Activated CD8-positive, alpha-beta T cell treated with anti-CD3 and anti-CD28 coated beads for 36 hours (primary cell): ENCODE measurements at places on chromosomes 16 and 17.

GRCh38 chr17:72376526-72377345 lies 255.9 kb downstream of the SOX9 start:
- H3K36me3 ChIP-seq, result no peaks in the 10 kb centered on the region
- no peaks in the 10 kb centered on the region for H3K4me1 ChIP-seq
- no peak overlapping the region for H3K27ac ChIP-seq
- DNase-seq, result no peak
- no peak overlapping the region for H3K4me3 ChIP-seq

DNA sequence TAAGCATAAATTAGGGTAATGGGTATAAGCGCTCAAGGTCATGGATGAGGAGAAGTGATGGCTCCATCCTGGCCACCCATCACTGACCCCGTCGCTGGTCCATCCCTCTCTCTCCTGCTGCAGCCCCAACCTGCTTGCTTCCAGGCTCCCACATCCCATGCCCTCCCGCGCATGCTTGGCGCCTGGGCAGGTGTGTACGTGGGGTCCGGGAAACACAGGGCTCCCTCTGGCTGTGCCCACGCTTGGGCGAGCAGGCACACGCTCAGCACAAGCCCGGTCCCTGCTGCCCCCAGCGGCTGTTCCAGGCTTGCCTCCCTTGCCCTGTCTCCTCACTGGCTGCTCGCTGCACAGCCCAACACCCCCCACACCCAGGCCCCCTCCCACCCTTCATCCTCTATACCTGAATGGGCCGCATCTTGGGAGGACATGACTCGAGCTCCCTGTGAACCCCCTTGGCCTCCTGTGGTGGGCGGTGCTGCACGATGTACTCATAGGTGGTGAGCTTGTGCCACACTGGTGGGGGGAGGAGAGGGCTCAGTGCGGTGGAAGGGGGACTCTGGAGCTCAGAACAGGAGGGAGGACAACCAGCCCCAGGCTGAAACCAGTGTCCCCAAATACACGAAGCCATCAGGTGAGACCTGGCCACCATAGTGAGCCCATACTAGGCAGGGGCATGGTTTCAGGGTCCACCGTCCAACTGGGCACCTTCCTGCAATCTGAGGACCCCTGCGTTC lies 4.7 kb upstream of the TPPP3 start:
- H3K36me3 ChIP-seq, result no peaks in the 10 kb centered on the region
- peaks cover 4% of the 10 kb centered on the region for H3K4me1 ChIP-seq
- peak; percentile 30 for DNase-seq
- H3K27ac ChIP-seq, result no peak overlapping the region
- peaks cover 25% of the 10 kb centered on the region for H3K27me3 ChIP-seq

GRCh38 chr17:60563743-60564142 lies 36.2 kb upstream of the PPM1D start:
- no peak overlapping the region for H3K27ac ChIP-seq
- no peaks in the 10 kb centered on the region for H3K4me1 ChIP-seq
- H3K27me3 ChIP-seq, result no peaks in the 10 kb centered on the region
- no peaks in the 10 kb centered on the region for H3K36me3 ChIP-seq
- no peak overlapping the region for H3K4me3 ChIP-seq
- no peak for DNase-seq

DNA sequence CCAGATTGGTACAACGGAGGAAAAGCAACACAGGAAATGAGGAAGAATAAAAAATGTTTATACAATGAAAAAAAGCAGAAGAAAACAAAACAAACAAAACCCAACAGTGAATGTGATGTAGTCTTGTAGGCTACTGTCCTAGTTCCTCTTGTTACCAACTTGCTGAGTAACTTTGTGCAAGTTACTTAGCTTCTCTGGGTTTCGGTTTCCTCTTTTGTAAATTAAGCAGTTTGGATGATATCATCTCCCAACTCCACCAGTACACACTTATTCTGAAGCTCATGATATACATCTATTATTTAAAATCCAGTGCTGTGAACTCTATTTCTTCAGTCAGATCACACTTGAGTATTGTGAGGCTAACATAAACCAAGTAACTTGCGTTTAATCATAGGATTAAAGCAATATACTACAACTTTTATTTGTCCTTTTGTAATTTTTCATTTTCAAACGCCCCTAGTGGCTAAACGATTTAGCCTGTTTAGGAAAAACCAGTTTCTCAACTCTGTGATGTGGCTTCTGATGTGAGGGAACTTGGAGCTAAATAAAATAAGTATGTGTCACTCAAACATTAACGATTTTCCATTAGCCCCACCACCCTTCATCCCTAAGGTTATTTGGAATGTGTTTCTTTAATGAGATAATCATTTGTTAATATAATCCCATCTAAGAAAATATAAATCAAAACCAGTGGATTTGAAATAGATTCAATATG lies 1.4 kb upstream of the UNK start:
- peak overlapping the region; percentile 100 for H3K27ac ChIP-seq
- peak overlapping the region; percentile 93 for H3K4me3 ChIP-seq
- peaks cover 2% of the 10 kb centered on the region for H3K27me3 ChIP-seq
- H3K36me3 ChIP-seq, result peaks cover 28% of the 10 kb centered on the region
- peaks cover 32% of the 10 kb centered on the region for H3K4me1 ChIP-seq
- DNase-seq, result no peak

DNA sequence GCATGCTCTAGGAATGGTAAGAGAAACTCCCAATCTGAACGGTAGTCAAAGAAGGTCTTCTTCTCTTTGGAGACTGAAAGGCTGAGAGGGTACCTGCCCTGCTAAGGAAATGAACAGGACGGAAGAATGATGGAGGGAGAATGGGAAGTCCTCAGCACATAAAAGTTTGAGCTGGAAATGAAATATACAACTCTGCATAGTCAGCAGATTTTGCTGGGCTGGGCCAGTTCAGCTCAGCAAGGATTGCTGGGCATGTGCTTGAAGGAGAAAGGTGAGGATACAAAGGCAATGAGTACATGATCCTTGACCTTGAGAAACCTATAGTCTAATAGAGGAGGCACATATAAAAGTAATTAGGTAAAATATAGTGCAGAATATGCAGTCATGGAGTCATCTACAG lies 669.3 kb downstream of the MAF start:
- DNase-seq, result no peak
- H3K36me3 ChIP-seq, result peaks cover 3% of the 10 kb centered on the region
- no peak overlapping the region for H3K27ac ChIP-seq
- H3K27me3 ChIP-seq, result no peaks in the 10 kb centered on the region
- H3K4me1 ChIP-seq, result no peaks in the 10 kb centered on the region
- no peak overlapping the region for H3K4me3 ChIP-seq

DNA sequence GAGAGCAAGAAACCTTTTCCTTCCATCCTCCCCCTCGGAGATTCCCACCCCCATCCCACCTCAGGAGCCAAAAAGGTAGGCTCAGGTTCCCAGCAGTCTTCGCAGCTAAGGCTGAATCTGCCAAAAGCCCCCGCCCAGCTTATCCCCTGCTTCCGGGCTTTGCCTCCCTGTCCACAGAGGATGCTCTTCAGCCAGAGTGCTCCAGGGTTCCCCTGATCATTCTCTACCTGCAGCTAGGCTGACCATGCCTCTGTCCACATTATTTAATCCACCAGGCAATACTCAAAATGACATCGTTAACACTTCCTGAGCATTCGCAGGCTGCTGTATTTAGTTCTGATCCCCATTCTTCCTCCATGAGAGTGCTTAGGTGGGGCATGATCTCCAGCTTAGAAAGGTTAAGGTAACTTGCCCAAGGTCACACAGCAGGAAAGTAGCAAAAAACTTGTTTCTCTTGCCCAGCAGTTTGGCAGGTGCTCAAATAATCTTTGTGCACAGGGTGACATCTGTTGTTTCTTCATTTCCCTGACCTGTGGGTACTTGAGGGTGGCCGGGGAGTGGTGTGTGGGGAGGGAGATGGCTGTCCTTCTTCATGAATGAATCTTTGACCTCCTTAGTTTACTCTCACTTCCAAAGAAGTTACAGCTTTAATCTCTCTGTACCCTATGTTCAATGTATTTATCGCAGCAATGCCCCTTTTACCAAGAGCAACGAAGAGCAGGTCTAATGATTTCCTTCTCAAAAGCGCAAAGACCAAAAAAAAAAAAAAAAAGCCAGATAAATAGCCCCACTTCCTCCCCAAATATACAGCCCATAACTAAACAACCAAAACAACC lies 848 bp upstream of the TBKBP1 start:
- H3K4me3 ChIP-seq, result peak overlapping the region; percentile 82
- peaks cover 49% of the 10 kb centered on the region for H3K4me1 ChIP-seq
- H3K36me3 ChIP-seq, result peaks cover 3% of the 10 kb centered on the region
- H3K27ac ChIP-seq, result peak overlapping the region; percentile 89

- no peaks in the 10 kb centered on the region for H3K36me3 ChIP-seq
- no peak overlapping the region for H3K27ac ChIP-seq
- no peaks in the 10 kb centered on the region for H3K4me1 ChIP-seq
- H3K4me3 ChIP-seq, result no peak overlapping the region
- no peak for DNase-seq
Observed at GRCh38 chr16:50862818-50863643, 121.1 kb downstream of the CYLD start.

- no peaks in the 10 kb centered on the region for H3K36me3 ChIP-seq
- no peak overlapping the region for H3K27ac ChIP-seq
- H3K4me3 ChIP-seq, result no peak overlapping the region
- H3K27me3 ChIP-seq, result no peaks in the 10 kb centered on the region
Observed at GRCh38 chr16:22016927-22017326, 9.0 kb downstream of the MOSMO start.

- H3K4me3 ChIP-seq, result no peak overlapping the region
- H3K36me3 ChIP-seq, result peaks cover 2% of the 10 kb centered on the region
- no peak for DNase-seq
- no peak overlapping the region for H3K27ac ChIP-seq
- H3K27me3 ChIP-seq, result no peaks in the 10 kb centered on the region
Observed at GRCh38 chr17:353213-353837, 718 bp upstream of the RPH3AL start.

GRCh38 chr16:23302045-23302956 lies at the start of gene SCNN1B:
Gene SCNN1B, plus strand, starts transcription at chr16:23302302. Its CDS starts 46,298 bp downstream, at chr16:23348600.
- H3K27ac ChIP-seq, result no peak within 1 kb of the TSS
- DNase-seq, result peak; percentile 4
- H3K36me3 ChIP-seq, result no peaks in the 10 kb centered on the region

DNA sequence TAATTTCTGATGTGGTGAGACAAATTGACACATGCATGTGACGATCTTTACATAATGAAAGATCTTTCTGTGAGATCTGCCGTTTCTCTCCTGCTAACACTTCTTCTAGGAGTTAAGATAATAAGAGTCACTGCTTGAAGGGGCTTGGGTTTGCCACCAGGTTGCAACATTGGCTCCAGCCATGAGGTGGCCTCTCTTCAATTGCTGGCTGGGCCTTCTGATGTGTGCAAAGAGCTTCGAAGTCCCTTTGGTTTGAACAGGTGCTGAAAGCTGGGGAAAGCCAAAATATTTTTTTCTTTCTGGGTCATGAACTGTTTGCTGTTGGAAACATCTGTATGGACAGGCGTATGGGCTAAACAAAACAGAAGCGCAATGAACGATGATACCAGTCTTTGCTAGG lies 204.1 kb upstream of the SALL1 start:
- no peaks in the 10 kb centered on the region for H3K36me3 ChIP-seq
- no peak overlapping the region for H3K27ac ChIP-seq
- no peaks in the 10 kb centered on the region for H3K27me3 ChIP-seq
- no peak overlapping the region for H3K4me3 ChIP-seq
- no peaks in the 10 kb centered on the region for H3K4me1 ChIP-seq

GRCh38 chr17:13597723-13598347 lies 3.9 kb downstream of the HS3ST3A1 start:
- peaks cover 32% of the 10 kb centered on the region for H3K27me3 ChIP-seq
- DNase-seq, result peak; percentile 52
- H3K4me1 ChIP-seq, result peaks cover 9% of the 10 kb centered on the region
- no peaks in the 10 kb centered on the region for H3K36me3 ChIP-seq
- no peak overlapping the region for H3K4me3 ChIP-seq

- H3K36me3 ChIP-seq, result peaks cover 38% of the 10 kb centered on the region
- H3K4me1 ChIP-seq, result peaks cover 51% of the 10 kb centered on the region
- peak overlapping the region; percentile 97 for H3K27ac ChIP-seq
- H3K4me3 ChIP-seq, result peak overlapping the region; percentile 95
Observed at GRCh38 chr17:59707971-59708430, 547 bp downstream of the VMP1 start.

DNA sequence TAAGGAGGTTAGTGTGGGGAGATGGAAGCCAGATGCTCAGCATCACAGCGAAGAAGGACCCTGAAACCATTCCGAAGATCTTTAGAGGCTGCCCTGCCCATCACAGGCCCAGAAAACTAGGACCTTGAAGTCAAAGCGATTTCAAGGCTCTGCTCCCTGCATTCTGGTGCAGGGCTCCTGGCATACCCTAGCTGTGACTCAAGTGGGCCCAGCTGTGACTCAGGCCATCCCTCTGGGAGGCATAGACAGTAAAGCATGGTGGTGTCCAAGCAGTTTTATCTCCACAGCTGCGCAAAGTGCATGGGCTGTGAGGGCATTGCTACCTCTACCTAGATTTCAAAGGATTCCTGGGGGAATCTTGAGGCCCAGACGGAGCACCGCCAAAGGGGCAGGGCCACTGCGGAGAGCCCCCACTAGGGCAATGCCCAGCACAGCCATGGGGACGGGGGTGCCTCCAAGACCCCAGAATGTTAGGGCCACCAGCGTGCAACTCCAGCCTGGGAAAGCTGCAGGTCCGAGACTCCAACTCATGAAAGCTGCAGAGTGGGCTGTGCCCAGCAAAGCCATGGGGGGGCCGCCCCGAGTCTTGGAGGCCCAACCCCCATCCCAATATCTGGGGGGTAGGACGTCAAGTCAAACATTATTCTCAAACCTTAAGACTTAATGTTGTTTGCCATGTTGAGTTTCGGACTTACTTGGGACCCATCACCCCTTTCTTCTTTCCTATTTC lies 11.7 kb upstream of the ZNF594 start:
- H3K4me1 ChIP-seq, result peaks cover 12% of the 10 kb centered on the region
- H3K27ac ChIP-seq, result no peak overlapping the region
- no peak for DNase-seq
- H3K36me3 ChIP-seq, result peaks cover 2% of the 10 kb centered on the region
- H3K27me3 ChIP-seq, result no peaks in the 10 kb centered on the region
- H3K4me3 ChIP-seq, result no peak overlapping the region

DNA sequence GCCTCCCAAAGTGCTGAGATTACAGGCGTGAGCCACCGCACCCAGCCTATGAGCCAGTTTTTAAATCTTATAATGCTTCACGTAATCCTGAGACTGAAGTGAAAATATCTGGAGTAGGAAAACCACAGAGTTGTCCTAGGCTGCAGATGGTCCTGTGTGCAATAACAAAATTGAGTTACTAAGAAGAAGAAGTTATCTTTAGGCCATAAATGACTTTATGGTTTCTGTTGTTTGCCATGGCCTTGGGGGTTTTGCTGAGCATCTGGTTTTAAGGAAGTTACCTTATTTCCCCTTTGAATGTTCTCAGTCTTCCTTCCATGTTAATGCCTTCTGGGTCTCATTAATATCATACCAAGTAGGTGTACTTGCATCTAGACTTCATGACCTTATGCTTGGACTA lies 16.5 kb downstream of the NMT1 start:
- H3K36me3 ChIP-seq, result peaks cover 33% of the 10 kb centered on the region
- H3K4me1 ChIP-seq, result peaks cover 27% of the 10 kb centered on the region
- H3K4me3 ChIP-seq, result no peak overlapping the region
- no peak for DNase-seq
- H3K27ac ChIP-seq, result peak overlapping the region; percentile 32

- no peak for DNase-seq
- peaks cover 41% of the 10 kb centered on the region for H3K27me3 ChIP-seq
- H3K4me3 ChIP-seq, result peak overlapping the region; percentile 34
- peaks cover 7% of the 10 kb centered on the region for H3K4me1 ChIP-seq
Observed at GRCh38 chr16:79593754-79594153, 6.8 kb downstream of the MAF start.

GRCh38 chr16:7443648-7444365 lies 111.2 kb downstream of the RBFOX1 start:
- no peak overlapping the region for H3K27ac ChIP-seq
- H3K4me3 ChIP-seq, result no peak overlapping the region
- no peaks in the 10 kb centered on the region for H3K36me3 ChIP-seq
- no peak for DNase-seq
- H3K4me1 ChIP-seq, result no peaks in the 10 kb centered on the region
